ENCODE measurements at places on chromosomes 7 and 10.

GRCh38 chr10:3747984-3748383, 37.0 kb downstream of the KLF6 start:
- DNase-seq, result no peak

DNA sequence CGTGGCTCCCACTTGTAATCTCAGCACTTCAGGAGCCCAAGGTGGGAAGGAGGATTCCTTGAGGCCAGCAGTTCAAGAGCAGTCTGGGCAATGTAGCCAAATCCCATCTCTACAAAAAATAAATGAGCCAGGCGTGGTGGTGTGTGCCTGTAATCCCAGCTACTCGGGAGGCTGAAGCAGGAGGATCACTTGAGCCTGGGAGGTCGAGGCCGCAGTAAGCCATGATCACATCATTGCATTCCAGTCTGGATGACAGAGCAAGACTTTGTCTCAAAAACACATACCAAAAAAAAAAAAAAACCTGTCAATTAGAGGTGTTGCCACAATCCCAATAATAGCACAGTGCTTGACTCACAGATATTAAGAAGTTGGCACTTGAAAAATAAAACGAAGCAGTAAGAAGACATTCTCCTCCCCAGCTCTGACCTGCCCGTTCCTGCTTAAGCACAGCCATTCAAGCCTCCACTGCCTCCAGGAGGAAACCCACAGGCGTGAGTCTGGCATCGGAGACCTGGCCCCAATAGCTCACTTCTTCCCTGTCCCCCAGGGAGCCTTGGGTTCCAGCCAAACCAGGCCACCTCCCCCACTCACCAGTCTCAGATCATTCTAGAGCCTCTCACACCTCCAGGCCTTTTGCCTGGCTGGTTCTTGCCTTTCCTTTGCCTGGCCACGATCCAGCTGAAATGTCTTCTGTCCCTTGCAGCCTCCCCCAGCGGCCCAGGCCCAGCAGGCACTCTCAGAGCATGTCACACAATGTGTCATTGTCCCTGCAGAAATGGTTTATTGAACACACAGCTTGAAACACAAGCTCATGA, 45.3 kb upstream of the GTF2I start:
- no peak for DNase-seq

GRCh38 chr7:101537935-101538595, 91.0 kb downstream of the MYL10 start:
- no peak for DNase-seq

- DNase-seq, result no peak
Measured at GRCh38 chr7:39592586-39592985, 26.4 kb downstream of the YAE1 start.

DNA sequence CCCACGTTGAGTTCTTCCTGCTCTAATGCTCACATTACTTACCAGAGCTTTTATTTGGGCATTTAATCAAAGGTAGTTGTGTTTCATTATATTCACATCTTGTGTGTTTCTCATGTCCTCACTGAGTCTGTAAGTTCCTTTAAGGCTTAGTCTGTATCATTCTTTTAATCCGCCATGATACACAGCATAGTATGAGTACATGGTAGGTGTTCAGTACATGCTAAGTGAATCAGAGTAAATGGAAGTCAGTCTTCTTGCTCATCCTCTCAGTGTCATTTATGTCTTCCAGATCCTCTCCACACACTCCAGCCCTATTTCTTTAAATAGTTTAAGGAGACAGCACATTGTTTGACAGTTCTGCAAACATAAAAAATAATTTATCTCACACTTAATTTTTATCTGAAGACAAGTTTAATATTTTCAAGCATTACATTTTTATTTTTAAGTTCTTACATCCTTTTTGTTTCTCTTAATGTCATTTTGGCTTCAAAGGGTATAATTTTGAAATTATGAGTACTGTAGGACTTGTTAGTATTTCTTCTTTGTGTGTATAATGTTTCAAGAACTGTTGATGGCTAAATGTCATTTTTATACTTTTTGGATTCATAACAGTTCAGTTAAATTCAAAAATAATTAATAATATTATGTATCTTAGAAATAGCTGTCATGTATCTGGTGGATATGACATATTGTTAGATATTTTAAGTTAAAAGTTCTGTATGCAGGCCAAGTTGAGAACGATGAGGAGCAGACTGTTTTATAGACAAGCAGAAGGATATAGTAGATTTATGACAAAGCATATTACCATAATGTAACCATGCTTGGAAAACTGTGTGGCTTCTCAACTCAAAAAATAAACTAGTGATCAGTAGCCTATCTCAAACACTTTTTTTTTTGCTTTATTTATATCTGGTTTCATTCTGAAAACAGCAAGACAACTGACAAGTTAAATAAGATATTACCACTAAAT, 342.7 kb downstream of the LRMDA start:
- DNase-seq, result no peak

DNA sequence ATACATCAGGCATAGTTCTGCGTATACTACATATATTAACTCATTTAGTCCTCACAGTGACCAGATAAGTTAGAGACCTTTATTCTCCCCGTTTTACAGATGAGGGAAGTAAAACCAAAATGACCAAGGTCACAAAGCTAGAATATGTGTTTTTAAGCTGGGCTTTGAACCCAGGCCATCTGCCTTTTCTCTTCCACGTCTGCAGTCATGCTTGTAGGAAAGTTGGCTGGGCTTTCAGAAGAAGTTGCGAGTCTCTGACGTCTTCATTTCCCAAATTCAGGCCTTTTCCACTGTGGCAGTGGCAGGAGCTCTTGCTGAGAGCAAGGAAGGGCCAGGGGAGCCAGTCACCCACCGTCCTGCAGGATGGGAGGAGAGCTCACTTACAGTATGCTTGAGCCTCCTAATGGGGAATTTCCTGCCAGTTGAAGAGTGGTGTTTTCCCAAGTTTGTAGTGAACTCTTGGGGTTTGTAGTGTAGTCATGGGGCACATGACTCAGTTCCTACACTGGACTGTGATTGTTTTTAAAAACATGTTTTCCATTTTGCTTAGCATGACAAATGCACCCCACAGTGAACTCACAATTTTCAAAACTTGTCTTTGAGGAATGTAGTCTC, 34.2 kb downstream of the CYP17A1 start:
- DNase-seq, result no peak

DNA sequence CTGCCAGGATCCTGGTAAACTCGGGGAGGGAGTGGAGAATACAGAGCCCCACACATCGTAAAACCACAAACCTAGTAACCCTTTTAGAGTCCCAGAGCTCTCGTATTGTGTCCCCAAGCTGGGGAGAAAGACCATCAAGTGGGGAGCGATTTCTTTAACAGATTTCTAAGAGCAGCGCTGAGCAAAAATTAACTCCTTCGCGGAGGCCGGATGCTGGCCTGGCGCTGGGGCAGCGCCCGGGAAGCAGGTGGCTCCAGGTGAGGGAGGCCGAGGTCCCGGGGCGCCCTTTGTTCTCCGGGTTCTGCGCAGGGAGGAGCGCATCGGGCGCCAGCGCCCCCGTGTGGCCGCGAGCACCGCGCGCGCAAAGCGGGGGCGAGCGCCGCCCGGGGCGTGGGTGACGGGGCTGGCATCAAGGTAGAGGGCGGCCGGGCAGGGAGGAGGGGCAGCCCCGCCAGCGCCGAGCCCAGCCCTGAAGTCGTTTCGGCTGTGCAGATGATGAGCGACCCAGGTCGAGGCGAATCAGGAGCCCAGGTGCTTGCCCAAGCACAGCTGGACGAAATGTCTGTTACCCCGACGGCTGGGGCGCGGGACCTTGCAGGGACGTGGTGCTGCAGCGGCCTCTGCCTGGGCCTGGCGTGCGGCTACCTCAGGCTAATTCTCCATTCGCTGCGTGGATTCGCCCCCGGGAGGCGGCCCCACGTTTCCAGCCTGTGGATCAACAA, 10.4 kb upstream of the FGFR2 start:
- DNase-seq, result peak; percentile 17

- DNase-seq, result no peak
Measured at GRCh38 chr7:14377646-14378266, 388.3 kb upstream of the ETV1 start.

- DNase-seq, result no peak
Measured at GRCh38 chr7:137032436-137032835, 164.0 kb downstream of the CHRM2 start.

DNA sequence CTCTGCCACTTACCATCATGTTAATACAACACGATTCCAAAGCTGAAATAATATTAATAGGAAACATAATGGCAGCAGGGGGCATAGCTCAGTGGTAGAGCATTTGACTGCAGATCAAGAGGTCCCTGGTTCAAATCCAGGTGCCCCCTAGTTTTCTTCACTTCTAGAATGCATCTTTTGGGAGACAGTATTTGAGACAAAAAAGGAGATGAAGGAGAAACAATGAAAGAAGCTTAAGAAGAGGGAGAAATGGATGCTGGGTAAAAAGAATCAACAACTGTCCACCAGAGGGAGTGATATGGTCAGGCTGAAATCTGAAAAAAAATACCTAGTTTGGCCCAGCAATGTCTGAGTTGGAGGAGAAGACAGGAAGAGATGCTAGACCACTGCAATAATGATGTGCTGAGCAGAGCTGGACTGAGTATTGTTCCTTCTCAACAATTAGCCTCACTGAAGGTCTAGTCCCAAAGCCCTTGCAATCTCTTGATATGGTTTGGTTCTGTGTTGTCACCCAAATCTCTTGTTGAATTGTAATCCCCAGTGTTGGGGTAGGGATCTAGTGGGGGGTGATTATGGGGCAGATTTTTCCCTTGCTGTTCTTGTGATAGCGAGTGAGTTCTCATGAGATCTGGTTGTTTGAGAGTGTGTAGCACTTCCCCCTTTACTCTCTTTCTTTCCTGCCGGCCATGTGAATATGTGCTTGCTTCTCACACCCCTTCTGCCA, 48.3 kb downstream of the ZNF783 start:
- DNase-seq, result no peak

GRCh38 chr7:98571006-98571405, 46.1 kb upstream of the NPTX2 start:
- DNase-seq, result no peak

- no peak for DNase-seq
Measured at GRCh38 chr7:55239406-55239805, 125.7 kb upstream of the LANCL2 start.

DNA sequence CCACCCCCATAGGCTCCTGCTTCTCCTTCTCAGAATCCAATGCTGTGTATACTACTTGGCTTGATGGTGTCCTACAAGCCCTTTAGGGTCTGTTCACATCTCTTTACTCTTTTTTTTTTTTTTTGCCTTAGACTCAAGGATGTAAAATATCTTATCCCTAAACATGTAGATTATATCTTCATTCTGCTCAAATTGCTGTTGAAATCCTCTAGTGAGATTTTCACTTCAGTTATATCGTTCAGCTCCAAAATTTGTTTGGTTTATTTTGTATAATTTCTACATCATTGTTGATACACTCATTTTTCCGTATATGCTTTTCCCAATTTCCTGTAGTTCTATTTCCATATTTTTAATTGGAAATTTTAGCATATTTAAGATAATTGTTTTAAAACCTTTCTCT, 1.8 kb upstream of the AKR1C3 start:
- no peak for DNase-seq

- DNase-seq, result no peak
Measured at GRCh38 chr7:94426980-94427875, 32.5 kb downstream of the COL1A2 start.

- DNase-seq, result no peak
Measured at GRCh38 chr7:157670490-157671357, 333.9 kb downstream of the DNAJB6 start.

GRCh38 chr7:134900166-134900982, 85.9 kb upstream of the AGBL3 start:
- DNase-seq, result no peak

DNA sequence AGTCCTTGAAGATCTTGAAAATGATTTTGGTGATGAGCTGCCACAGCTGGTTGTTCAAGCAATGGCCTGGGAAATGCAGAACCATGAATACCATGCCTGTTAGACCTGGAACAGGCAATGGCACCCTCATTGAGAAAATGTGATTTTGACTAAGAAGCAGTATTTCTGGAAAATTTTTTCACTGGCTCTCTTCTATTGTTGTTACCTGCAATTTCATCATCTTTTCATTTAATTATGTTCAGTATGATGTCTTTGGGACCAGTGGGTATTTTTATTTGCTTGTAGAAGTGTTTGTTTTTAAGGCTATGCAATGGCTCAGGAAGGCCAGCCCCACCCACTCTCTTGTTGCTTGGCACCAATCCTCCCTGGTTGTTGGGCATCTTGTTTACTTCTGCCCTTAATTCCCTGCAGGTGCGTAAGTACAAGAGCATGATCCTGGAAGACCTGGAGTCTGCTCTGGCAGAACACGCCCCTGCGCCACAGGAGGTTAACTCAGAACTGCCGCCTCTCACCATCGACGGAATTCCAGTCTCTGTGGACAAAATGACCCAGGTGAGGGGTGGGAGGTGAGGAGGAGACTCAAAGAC, 78.6 kb downstream of the NRF1 start:
- DNase-seq, result no peak

GRCh38 chr10:4230036-4230435, 445.0 kb upstream of the KLF6 start:
- DNase-seq, result no peak

DNA sequence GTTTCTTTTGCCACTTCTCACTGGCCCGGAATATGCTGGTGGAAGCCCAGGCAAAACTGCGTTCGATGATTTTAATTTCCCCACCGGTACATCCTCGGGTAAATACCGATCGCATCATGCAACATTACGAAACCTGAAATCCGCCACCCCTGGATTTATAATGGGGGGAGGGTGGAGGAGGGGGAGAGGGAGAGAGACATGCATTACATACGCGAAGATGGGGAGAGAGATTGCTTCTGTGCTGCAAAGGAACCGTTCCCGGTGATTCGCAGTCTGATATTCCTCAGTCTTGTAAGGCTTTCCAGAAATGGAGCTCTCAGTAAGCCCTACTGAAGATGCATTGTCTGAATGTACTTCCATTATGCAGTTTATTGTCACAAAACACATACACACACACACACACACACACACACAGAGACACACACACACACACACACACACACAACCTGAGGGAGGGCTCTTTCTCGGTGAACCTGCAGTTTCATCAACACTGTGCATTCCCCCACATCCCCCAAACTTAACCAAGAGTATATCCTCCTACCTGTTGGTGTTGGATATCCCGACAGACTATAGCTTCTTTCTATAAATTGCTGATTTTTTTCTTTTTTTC, 741 bp downstream of the GPR85 start:
- no peak for DNase-seq

DNA sequence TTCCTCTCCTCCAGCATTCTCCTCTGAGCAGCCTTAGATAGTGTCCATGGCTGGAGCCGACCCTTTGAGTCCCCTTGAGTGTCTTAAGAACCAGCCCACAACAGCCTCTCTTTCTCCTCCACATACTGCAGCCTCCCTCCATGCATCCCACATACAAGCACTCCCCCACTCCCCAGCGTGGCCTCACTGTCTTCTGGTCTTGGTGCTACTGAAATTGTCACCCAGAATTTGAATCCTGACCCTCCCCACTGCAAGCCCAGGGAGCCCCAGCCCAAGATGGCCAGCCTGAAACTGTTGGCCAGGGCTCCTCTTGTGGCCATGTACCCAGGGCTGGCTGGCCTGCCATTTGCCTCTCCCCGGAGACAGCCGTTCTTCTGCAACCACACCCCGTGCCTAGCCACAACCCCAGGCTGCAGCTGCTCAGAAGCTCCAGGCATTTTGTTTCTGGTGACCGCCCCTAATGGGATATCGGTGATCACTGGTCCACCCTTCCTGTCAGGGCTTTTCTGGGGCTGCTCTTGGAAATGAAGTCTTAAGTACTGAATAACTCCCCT, 18.8 kb upstream of the SH2D4B start:
- no peak for DNase-seq

Data from stimulated activated CD8-positive, alpha-beta memory T cell treated with anti-CD3 and anti-CD28 coated beads, Interleukin-2, amount 100 ng/mL, for 48 hours (primary cell).